HL-60 (cell line): ENCODE measurements at places on chromosomes 6 and 20.
A peak's percentile ranks its signal among the peaks of the same experiment; 100 is the strongest.

GRCh38 chr6:135522965-135523692 lies 25.6 kb upstream of the AHI1 start:
- no peak for DNase-seq

DNA sequence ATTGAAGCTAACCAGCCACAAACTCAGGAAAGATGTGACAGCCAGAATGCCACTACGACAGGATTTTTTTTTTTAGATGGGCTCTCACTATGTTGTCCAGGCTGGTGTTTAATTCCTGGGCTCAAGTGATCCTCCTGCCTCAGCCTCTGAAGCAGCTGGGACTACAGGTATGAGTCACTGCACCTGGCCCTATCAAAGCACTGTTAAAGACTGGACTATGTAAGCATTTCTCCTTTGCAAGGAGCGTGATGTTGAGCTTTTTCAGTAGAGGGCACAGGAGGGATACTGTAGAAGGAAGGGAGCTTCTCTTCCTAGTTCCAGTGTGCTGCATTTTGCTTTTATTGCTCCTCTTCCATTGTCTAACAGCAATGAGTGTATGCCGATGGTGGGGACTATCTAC lies 35.8 kb downstream of the ZBTB9 start:
- DNase-seq, result no peak

DNA sequence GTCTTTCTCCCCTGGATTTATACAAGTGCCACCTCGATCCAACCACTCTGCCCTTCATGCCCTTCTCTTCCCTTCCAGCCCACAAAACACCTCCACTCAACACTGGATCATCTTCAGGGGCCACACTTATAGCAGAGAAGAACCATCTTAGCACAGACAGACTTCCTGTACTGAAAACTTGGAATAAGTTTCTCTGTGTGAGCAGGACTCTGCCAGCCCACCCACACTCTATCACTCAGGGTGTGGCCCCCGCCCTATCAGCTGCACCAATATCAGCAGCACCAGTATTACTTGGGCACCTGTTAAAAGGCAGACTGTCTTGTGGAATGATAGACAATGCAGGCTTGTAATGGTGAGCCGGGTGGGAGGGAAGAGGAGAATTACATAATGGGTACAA lies 86.7 kb downstream of the SCML4 start:
- no peak for DNase-seq

DNA sequence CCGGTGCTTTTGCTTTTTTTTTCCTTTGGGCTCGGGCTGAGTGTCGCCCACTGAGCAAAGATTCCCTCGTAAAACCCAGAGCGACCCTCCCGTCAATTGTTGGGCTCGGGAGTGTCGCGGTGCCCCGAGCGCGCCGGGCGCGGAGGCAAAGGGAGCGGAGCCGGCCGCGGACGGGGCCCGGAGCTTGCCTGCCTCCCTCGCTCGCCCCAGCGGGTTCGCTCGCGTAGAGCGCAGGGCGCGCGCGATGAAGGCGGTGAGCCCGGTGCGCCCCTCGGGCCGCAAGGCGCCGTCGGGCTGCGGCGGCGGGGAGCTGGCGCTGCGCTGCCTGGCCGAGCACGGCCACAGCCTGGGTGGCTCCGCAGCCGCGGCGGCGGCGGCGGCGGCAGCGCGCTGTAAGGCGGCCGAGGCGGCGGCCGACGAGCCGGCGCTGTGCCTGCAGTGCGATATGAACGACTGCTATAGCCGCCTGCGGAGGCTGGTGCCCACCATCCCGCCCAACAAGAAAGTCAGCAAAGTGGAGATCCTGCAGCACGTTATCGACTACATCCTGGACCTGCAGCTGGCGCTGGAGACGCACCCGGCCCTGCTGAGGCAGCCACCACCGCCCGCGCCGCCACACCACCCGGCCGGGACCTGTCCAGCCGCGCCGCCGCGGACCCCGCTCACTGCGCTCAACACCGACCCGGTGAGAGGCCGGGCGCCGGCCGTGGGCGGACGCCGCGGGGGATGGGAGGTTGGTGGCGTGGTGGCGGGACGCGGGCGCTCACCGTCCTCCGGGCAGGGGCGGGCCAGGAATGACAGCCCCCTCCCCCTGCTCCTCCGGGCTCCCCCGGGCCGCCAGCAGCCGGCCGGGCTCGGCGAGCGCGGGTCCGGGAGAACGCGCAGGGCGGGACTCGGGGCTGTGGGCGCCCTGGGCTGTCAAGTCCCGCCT lies 606 bp downstream of the ID4 start:
- DNase-seq, result no peak

DNA sequence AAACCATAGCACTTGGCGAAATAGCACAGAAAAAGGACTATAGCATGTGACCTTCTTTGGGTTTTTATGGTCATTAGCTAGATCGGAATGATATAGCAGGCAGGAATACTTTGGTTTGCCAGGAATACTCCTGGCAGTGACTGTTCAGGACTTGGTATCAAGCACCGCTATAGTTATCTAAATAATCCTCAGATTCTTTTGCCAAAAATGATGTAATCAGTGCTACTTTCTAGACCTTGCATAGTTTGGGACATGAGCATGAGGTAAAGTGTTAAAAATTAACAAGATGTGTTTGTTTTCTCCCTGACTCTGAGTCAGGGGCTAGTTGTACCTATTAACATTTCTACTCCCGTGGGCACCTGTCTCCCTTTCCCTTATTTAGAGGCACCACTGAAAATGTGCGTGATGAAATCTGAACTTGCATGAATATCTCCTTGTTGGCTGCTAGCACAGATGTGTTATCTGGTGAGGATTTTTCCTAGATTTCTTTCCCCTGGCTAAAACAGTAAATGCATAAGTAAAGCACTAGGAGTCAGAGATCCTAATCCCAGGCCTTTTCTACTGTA lies 511.0 kb downstream of the CDKAL1 start:
- DNase-seq, result no peak

DNA sequence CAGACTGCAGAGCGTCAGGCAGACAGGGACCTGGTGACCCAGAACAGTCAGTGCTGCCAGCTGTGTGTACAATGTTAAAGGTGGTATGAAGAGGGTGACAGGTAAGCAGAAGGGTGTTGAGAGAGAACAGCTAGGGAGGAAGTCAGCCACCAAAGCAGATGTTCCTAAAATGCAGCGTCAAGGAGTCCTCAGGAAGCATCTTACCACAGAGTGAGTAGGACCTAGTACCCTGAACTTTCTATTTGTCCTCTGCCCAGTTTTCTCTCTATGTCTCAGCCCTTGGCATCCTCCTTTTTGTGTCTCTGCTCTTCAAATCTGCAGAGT lies 14.2 kb downstream of the STMND1 start:
- no peak for DNase-seq

DNA sequence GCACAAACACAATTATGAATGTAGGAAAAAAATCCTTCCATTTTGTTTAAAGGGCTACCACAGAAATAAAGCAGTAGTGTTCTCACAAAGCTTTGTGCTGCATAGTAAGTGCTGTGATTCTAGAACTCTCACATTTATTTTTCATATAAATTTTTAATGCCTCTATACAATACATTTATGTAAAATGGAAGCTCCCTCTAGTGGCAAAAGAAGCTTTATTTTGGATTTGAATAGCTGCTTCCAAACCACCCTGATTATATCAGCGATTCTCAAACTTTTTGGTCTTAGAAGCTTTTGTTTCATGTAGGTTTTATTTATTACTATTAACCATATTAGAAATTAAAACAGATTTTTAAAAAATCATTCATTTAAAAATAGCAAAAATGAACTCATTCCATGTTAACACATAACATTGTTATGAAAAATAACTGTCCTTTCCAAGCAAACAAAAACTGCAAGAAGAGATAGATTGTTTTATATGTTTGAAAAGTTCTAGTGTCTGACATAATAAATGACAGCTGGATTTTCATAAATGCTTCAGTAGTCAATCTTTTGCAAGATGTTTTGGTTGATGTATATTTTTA lies 38.4 kb downstream of the HS3ST5 start:
- DNase-seq, result no peak

GRCh38 chr6:105038259-105038658 lies 81.4 kb downstream of the LIN28B start:
- DNase-seq, result no peak

GRCh38 chr6:42555477-42556457 lies 8.1 kb upstream of the UBR2 start:
- no peak for DNase-seq

DNA sequence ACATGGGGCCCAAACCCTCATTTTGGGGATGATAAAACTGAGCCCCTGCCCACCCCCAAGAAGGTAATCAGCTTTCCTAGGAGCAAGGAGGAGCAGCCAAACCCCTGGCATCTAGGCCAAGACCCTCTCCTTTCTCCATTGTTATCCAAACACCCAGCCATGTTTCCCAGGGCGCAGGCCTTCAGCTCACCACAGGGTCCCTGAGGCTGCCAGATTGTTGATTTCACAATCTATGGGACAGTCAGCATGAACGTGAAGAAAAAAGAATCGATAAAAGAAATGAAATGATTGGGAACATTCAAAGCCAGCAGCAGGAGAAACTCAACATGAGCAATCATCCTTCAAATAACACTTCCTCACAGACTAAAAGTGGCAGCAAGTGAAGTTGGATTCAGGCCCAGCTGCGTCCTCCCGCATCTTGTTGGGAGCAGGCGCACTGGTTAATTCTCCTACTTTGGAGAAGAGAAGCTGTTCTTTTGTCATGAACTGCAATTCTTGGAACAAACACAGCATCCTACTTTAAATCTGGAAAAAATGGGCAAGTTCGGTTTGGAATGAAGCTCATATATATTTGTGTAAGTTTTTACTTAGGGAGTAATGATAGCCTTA lies 241.8 kb upstream of the PRDM1 start:
- no peak for DNase-seq

- DNase-seq, result no peak
Measured at GRCh38 chr20:63130658-63131577, 85.0 kb downstream of the YTHDF1 start.

DNA sequence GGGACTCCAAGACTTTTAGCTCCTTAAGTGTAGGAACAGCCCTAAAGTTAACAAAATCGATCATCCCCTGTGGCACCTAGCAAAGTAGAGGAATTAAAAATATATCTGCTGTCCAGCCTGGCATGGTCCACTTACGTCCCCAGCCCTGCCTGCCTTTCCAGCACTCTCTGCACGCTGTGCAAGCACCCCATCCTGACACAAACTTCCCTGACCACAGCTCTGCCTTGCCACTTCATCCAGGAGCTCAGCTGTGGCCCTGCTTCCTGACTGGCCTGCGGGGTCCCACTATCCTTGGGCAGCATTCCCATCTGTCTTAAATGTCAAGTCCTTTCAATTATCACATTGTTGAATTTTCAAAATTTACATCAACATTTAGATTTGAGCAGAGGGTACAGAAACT lies 39.0 kb downstream of the BLOC1S5 start:
- DNase-seq, result no peak

- DNase-seq, result no peak
Measured at GRCh38 chr6:114796576-114796975, 453.8 kb upstream of the HS3ST5 start.

GRCh38 chr6:81812401-81812800 lies 59.9 kb upstream of the TENT5A start:
- DNase-seq, result peak; percentile 74

DNA sequence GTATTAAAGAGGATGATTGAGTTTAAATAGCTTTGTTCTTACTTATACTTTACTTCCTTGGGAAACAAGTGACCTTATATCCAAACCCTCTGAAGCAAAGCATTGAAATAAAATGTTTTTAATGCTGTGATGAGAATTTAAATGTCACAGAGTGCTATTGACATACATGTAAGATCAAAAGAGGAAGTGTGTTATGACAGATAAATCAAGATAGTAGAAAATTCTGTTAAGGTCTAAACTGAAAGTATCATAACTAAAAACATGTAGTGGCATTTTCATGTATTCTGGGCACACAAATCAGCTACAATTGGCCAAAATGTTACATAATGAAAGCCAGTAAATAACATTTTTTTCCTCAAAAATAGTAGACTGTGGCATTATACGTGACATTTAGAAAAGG lies 318.0 kb downstream of the GRIK2 start:
- no peak for DNase-seq

DNA sequence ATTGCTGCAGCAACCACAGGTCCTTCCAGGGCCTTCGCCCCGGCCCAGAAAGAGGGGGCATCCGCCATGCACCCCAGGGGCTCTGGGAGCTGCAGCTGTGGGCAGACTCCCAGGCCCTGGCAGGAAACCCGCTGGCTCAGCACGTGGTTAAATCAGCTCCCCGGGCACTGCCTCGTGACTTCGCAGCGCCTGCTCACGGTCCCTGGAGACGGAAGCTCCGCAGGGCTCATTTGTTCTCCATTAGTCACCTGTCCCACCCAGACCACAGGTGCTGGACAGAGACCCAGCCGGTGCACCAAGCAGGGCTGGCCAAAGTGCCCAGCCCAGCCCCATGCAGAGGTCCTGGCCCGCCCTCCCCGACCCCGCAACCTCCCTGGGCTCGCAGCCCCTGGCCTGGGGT lies 14.7 kb downstream of the KCNQ2 start:
- DNase-seq, result peak; percentile 53

GRCh38 chr20:43096931-43097260 lies 92.8 kb downstream of the PTPRT start:
- no peak for DNase-seq

GRCh38 chr20:17681726-17682102 lies 328 bp downstream of the RRBP1 start:
- no peak for DNase-seq

DNA sequence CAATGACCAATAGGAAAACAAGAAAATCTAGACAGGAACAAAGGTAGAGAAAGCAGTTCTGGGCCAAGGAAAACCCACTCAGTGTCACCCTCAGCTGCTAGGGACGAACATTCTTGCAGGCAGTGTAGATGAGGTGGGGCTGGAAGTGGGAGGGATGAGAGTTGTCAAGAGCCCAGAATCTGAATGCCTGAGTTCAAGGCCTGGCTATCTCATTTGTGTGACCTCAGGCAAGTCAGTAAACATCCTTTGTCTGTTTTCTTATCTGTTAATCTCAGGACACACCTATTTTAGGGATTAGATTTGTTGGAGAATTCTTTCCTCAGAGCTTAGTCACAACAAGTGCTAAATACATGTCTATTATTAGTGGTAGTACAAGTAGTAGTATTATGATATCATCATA lies 50.9 kb upstream of the KIF16B start:
- DNase-seq, result no peak

DNA sequence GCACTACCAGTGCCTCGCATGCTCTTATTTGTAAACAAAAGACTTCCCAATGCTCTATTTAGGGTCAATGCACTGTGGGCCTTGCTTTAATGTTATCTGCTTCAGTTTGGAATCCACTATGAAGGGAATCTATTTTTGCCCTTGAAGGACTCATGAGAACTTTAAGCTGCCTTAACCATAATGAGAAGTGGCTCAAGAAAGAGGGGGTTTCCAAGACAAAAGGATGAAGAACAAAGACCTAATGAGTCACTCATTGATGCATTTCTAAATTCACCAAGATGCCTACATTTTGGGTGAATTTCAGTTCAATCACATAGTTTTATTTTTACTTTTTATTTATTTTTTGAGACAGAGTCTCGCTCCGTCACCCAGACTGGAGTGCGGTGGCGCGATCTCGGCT lies 228.2 kb downstream of the LY86 start:
- DNase-seq, result no peak

- no peak for DNase-seq
Measured at GRCh38 chr6:77373955-77374354, 89.3 kb downstream of the HTR1B start.

DNA sequence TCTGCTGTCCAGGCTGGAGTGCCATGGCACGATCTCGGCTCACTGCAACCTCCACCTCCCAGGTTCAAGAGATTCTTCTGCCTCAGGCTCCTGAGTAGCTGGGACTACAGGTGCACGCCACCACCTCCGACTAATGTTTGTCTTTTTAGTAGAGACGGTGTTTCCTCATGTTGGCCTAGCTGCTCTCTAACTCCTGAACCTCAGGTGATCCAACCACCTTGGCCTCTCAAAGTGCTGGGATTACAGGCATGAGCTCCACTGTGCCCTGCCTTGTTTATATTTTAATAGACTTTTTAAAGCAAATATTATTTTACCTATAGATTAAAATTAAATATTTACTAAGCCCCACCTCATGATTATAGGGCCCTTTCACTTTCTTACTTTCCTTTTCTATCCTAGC lies 483.2 kb upstream of the EPHA7 start:
- no peak for DNase-seq
